Natural killer cell treated with Interleukin-12 subunit alpha and Interleukin-12 subunit beta and Interleukin-15 and Interleukin-18, amount 100 ng/mL, for 72 hours (primary cell): ENCODE measurements at places on chromosomes 6 and 20. TPM values are rescaled to one million over a fixed set of nuclear protein-coding genes. Genes with fewer than 3 reads are reported as not detected.

- H3K36me3 ChIP-seq: no peaks in the 10 kb centered on the region
- no peak overlapping the region for H3K4me3 ChIP-seq
- H3K4me1 ChIP-seq: no peaks in the 10 kb centered on the region
- H3K27ac ChIP-seq: no peak overlapping the region
- DNase-seq: no peak
- peaks cover 38% of the 10 kb centered on the region for H3K27me3 ChIP-seq
Observed at GRCh38 chr6:25637211-25637610, 14.8 kb upstream of the SCGN start.

- H3K36me3 ChIP-seq: peaks cover 95% of the 10 kb centered on the region
- H3K4me1 ChIP-seq: peaks cover 71% of the 10 kb centered on the region
- no peaks in the 10 kb centered on the region for H3K27me3 ChIP-seq
- peak overlapping the region; percentile 100 for H3K27ac ChIP-seq
- DNase-seq: no peak
Observed at GRCh38 chr20:49285813-49286494, 8.1 kb upstream of the ZNFX1 start.

DNA sequence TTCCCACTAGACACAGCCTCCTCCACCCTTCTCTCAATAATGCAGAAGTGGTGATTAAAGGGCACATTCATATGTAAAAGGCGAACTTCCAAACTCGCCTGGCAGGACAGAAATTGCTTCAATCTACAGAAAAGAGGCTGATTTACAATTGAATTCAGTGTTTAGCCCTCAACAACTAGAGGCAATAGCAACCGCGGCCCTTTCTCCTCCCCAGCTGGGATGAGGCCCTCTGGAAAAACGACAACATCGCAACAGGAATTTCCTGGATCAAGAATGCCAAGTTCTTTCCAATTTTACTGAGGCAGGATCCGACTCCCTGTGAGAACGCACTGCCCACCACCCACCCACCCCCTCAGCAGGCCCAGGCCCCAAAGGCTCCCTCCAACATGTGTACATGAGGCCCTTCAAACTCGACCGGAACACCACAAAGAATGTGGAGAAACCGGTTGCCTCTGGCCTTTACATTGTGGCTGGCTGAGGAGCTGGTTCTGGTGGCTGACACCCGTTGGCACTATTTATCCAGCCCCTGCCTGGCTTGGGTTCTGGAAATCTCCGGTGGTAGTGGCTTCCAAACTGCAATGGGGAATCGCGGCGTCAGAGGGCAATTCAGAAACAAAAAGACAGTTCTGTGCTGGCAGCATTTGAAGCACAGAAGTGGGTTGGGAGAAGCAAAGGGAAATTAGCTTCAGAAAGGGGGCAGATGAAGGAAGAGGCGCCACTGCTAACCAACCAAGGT lies 36.8 kb downstream of the ZMYND8 start:
- no peaks in the 10 kb centered on the region for H3K27me3 ChIP-seq
- H3K36me3 ChIP-seq: no peaks in the 10 kb centered on the region
- H3K27ac ChIP-seq: peak overlapping the region; percentile 98
- peak overlapping the region; percentile 82 for H3K4me3 ChIP-seq
- peaks cover 52% of the 10 kb centered on the region for H3K4me1 ChIP-seq

GRCh38 chr6:137904822-137905617 lies 38.0 kb downstream of the TNFAIP3 start:
- H3K36me3 ChIP-seq: peaks cover 6% of the 10 kb centered on the region
- peak; percentile 68 for DNase-seq
- peak overlapping the region; percentile 90 for H3K27ac ChIP-seq
- no peaks in the 10 kb centered on the region for H3K27me3 ChIP-seq

GRCh38 chr20:43974695-43975094 lies 60.0 kb downstream of the TOX2 start:
- no peak overlapping the region for H3K4me3 ChIP-seq
- no peaks in the 10 kb centered on the region for H3K4me1 ChIP-seq
- peaks cover 7% of the 10 kb centered on the region for H3K36me3 ChIP-seq
- DNase-seq: no peak
- no peak overlapping the region for H3K27ac ChIP-seq

The KIAA1755 gene
- total RNA-seq: not detected

The PRDM1 gene
- 192 TPM for total RNA-seq

The OR2J3 gene
- not detected for total RNA-seq
